ENCODE measurements at places on chromosomes 7 and 10.

DNA sequence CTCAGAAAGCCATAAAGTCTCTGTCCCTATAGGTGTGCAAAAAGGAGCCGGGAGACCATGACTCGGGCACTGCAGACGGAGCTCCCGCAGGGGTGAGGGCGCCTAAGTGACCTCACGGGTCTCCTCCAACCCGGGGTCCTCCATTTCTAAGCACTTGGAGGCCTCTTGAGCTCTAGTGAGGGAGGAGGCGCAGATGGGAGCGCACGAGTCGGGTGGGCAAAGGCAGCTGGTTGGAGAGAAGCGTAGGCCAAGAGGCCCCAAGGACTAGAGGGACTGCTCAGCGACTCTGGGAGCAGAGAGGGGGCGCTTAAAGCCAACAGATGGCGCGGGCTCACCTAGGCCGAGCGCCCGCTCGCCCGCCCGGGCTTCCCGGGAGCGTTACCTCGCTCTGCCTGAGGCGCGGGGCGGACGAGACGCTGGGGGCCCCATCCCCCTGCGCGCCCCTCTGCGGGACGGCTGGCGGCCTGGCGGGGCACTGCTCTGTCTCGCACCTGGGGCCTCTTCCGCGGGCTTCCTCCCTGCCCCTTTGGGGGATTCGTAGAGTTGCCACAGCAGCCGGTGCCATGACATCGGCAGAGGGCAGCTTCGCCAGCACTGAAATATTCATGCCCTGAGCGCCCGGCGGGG lies 523 bp upstream of the CDH23 start:
- DNase-seq = peak; percentile 47

GRCh38 chr7:8597565-8597964 lies 164.2 kb downstream of the NXPH1 start:
- DNase-seq = no peak

- DNase-seq = no peak
Observed at GRCh38 chr10:59382831-59383295, 20.5 kb upstream of the FAM13C start.

DNA sequence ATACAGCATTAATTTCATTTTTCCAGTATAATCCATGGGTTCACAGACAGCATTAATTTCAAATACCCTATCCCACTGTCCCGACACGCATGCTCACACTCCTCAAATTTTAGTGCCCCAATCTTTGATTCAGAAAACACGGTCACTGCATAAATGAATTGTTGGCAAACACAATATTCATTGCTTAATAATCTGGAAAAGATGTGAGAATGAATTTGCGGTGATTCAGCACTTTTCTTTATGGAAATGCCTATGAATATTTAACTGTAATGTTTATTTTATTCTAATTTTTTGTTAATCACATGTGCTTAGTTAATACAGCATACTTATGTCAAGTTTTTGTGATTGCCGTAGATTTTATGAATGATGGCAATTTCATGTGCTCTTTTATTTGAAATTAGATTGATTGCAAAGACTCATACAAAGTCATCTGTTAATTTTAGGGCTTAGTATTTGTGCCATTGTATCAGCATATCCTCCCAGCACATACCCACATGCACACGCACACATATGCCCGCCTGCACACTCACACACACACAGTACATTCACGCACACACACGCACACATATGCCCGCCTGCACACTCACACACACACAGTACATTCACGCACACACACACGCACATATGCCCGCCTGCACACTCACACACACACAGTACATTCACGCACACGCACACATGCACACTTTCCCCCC lies 35.1 kb downstream of the MACROH2A2 start:
- no peak for DNase-seq

DNA sequence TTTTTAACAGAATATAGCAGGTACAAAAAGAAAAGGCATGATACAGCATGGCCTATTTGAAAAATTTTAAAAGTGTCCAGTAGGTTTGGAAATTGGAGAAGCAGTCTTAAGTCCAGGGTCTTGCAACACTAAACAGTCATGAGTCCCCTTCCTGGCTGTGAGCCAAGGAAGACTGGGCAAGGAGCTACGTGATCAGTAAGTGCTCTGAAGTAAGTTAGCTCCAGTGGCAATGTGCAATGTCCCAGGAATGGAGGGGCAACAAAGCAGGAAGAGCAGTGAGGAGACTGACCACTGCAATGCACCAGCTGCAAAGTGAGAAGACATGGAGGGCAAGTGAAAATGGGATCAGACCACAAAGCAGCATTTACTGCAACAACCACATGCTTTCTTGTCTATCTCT lies 72.9 kb upstream of the GRID1 start:
- no peak for DNase-seq

DNA sequence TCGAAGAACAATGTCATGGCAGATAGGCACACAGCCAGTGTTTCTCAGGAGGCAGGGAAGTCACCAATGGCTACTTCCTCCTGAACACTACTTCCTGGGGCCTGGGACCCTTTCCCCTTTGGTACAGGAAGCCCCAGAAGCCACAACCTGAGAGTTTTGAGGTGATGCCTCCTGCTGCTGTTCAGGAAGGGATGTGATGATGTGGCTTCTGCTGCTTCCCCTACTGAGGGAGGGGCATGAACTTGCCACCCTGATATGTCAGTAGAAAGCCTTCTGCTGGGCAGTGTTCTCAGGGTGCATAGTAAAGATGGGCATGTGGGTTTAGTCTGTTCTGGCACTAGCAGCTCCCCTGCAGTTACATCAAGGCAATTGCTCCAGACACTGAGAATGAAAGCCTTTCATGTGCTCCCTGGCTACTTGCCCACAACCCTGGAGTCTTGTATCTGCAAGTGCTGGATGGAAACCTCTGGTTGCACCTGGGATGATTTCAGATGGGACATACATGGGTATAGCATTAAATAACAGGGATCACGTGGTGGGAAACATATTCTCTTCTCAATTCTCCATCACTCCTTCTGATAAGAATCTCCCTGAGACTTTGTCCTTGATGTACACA lies 69.3 kb downstream of the ADRA2A start:
- no peak for DNase-seq

All from SJSA1 (cell line).